Renal cortex interstitium (tissue), 15 donors: ENCODE measurements at places on chromosomes 5 and 9.
A peak's percentile ranks its signal among the peaks of the same experiment; 100 is the strongest.

DNA sequence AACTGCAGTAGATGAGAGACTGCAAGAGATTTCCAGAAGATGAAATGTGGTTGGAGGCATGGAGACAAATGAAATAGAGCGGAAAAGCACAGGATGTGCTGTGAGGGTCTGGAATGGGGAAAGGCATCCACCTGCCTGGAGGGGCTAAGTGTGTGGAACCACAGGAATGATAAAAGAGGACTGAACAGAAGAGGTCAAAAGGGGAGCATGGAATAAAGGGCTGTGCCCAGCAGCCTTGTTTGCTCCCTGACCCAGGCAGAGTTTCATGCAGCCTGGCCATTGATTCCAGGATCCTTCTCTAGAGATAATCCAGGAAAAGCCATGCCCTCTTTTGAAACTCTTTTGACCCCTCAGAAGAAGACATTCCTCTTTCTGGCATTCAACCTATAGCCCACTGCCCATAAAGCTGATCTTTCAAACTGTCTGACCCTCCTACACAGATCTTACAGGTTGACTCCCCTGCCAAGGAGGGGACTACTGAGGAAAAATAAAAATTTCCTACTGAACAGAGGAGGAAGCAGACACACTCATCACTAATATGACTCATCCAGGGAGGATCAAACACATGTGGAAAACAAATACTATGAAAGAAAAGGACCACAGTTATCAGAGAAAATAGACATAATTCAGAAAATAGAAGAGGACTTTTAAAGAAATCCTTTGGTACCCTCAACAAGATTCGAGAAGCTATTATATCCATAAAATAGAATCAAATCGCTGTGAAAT lies 273.5 kb upstream of the PCSK5 start:
- DNase-seq = no peak

DNA sequence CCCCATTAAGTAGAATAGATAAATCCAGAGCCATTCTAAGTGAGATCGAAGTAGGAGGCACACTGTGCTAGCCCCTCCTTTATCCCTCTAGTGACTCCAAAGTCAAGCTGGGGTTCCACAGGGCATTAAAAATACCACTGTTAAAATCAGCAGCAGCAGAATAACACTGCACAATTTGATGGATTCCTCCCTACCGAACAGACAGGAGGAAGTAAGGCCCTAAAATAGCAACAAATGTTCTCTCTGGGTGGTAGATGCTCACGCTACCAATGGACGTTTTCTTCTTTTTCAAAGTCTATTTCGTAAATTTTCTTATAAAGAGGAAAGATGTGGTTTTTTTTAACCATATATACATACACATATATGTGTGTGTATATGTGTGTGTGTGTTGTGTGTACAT lies 54.4 kb downstream of the FBXW11 start:
- DNase-seq = no peak

DNA sequence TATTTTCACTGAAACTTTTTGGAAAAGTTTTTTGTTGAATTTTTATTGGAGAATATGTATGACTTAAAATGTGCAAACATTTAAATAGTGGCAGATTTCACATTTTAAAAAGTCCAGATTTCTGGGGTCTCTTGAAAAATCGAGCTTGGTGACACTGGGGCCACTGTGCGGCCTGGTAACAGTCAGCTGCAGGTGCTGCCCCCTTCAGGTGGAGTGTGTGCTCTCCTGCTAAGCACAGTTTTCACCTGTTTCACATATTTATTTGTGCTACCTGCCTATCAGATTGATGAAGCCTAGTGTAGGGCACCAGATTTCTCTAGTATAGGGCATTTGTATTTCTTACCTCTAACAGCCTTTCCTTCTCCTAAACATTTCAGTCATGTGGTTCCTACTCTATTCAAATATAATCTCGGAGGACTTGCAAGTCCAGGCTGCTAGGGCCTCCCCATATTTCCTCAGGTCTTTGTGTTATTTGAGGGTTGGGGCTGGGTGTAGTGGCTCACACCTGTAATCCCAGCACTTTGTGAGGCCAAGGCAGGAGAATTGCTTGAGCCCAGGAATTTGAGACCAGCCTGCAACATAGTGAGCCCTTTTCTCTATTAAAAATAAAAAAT lies 95.8 kb upstream of the KLF9 start:
- DNase-seq = no peak

DNA sequence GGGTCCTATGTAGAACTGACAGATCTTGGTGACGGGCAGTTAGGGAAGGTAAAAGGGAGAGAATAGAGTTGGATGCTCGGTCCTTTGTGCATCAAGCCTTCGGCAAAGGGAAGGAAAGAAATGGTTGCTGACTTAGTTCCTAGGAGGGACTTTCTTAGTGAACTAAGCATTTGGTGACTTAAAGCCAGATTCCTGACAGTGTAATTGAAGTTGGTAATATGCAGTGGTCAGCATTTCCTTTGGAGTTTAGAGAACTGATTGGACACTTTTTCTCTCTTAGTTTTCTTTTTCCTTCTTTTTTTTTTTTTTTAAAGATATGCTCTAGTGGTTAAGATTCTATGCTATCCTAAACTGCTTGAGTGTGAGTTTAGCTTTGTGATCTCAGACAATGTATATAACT lies 2.3 kb downstream of the CLTA start:
- no peak for DNase-seq

DNA sequence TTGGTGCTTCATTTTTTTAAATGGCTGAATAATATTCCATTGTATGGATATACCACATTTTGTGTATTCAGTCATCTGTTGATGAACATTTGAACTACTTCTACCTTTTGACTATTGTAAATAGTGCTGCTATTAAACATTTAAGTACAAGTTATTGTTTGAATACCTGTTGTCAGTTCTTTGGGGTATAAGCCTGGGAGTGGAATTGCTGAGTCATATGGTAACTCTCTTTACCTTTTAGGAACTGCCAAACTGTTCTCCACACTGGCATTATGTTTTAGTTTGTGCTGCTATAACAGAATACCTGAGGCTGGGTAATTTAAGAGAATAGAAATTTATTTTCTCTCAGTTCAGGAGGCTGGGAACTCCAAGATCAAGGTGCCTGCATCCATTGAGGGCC lies 15.7 kb upstream of the PDE8B start:
- DNase-seq = no peak

GRCh38 chr5:44875661-44876605 lies 67.2 kb downstream of the MRPS30 start:
- no peak for DNase-seq

DNA sequence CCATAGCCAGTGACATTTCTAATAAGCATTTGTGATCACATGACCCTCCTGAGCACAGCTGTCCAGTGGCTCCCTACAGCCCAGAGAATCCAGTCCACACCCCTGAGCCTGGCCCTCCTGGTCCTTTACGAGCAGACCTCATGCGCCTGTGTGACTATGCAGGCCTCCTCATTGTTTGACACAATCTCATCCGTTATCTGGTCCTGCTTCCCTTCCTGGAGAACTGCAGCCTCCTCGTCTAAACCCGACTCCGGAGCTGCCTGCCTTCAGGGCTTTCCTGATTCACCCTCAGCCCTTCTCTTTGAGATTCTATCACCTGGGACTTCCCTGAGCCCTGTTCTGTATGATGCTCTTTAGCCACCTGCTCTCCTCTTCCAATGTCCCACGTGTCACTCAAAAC lies 79.7 kb downstream of the GPR21 start:
- no peak for DNase-seq

GRCh38 chr9:91407580-91408318 lies 15.9 kb downstream of the NFIL3 start:
- DNase-seq = no peak

DNA sequence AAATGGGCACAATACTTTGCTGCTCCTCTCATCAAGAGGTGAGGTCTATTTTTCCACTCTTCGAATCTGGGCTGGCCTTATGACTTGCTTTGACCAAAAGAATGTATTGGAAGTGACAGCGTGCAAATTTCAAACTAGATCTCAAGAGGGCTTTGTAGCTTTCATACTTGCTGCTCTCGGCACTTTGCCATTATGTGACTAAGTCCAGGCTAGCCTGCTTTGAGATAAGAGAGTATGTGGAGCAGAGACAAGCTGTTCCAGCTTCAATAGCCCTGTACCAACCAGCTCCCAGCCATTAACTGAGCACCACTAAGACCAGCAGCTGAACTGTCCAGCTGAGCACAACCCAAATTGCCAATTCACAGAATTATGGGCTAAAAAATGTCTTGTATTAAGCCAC lies 124.6 kb downstream of the ACER2 start:
- no peak for DNase-seq

GRCh38 chr5:15786884-15787283 lies 286.9 kb downstream of the FBXL7 start:
- DNase-seq = no peak

- DNase-seq = no peak
Measured at GRCh38 chr5:95177456-95177855, 107.4 kb downstream of the MCTP1 start.

DNA sequence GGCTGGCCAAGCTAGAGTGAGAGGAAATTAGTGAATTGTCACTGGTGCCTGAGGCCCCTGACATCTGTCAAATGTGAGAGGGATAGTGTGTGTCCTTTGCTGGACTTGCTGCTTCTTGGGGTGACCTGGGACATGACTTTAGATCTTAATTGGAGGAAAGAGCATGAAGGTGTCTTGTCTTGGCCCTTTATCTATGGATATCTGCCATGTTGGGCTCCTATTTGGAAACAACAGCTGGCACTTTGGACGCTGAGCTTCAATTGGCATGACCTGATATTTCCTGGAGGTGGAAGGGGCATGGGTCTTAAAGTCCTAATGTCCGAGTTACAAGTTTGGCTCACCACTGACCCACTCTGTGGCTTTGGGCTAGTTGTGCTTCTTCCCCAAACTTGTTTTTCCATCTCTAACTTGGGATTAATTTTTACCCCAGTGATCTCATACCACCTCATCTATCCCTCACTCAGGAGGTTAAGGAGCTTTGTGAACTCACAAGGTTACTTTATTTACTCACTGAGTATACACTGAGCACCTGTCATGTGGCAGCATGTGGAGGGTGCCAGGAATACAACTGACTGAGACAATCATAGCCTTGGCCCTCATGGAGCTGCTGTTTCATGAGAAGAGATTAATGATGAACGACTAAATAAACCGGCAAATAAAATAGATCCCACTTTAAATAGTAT lies 30.1 kb upstream of the CXCL14 start:
- no peak for DNase-seq

DNA sequence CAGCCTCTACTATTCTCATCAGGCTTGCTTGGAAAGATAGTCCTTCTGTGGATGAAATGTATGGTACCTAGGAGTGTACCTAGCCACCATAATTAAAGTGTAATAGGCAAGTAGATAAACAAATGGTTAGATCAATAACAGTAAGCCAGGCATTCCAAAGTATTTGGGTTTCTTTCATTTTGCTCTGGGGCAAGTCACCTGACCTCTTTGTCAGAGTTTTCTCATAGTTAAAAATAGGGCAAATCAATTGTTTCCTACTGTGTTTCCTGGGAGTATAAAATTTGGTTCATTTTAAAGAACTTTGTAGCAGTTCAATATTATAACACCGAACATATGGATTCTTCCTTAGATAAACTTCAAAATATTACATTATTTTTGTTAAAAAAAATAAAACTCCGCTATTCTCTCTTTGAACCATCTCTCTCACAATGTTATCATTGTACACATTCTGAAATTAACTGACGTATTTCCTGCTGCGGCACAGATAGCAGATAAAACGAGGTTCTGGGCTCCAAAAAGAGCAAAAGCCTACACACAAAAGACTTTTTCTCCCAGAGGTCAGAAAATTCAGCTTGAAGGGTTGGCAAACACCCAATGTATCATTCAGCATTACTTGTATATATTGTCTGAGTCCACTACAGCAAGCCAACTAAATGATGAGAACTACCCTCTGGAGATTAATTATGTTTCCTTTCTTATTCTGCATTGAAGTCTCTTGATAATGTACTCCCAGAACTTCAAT lies 267.9 kb downstream of the COX7C start:
- no peak for DNase-seq

DNA sequence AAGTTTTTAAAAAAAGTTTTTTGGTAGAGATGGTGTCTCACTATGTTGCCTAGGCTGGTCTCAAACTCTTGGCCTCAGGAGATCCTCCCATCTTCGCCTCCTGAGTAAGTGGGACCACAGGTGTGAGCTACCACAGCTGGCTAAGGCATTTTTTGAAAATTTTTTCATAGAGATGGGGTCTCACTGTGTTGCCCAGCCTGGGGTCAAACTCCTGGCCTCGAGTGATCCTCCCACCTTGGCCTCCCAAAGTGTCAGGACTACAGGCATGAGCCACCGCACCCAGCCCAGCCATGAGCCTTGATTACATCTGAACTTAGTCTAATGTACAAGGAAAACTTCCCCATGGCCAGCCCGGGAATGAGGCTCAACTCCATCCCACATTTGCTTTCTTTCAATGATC lies 77.5 kb upstream of the PCA3 start:
- DNase-seq = no peak

DNA sequence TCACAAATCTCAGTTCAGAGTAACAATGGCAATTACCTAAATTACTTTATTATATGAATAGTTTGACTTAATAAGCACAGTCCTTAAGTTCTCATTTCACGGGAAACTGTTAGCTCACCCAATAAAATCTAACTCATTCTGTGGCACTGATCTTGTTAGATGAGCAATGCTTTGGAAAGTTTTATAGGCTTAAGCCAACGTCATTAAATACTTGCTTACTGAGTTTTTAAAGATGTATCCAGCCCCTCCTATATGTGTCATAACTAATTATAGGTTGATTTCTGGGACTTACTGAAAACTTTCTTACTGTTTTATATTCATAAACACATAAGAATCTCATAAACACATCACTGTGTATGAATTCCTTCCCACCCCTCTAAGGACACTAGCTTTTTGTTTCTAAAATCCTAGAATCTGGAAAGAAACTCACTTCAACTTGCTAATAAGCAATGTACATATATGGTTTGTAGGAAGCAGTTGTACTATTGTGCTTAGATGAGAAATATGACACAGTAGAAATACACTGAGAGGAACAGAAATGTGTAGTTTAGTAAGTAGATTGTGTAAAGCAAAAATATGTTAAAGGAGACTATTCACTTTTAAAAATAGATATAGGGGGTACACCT lies 14.1 kb upstream of the MARCOL start:
- no peak for DNase-seq

DNA sequence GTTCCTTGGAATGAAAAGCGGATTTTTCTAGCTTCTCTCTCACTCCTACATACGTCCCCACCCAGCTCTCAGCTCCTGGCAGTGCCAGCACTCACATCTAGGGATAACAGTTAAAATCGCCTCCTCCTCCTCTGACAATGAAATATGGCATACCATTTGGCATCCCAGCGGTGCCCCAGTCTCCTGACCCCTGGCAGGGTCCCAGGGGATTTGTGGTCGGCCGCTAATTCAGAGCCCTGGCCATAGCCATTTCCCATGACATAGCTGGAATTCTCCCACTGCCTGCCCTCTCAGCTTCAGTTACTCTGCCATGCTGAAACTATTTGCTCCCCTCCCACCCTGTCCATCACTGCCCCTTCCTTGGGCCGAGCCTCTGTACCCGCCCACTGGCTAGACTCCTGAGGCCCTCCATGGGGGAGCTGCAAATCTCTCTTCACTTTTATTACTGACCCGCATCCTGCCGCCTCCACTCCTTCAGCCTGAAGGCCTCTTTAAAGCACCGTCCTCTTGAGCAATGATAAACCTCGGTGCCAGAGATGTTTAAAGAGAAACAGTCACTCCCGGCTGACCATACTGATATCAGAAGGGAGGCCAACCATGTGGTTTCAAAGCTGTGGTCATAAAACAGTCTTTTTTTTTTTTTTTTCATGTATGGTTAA lies 139.8 kb downstream of the SLIT3 start:
- DNase-seq = peak; percentile 65
